ENCODE measurements at places on chromosomes 1 and 21. TPM values are rescaled to one million over a fixed set of nuclear protein-coding genes. Genes with fewer than 3 reads are reported as not detected.
A peak's percentile ranks its signal among the peaks of the same experiment; 100 is the strongest.

HMCN1 gene
- total RNA-seq, result 0.17 TPM

RBM11 gene
- total RNA-seq, result 1.6 TPM

TMEM51 gene
- total RNA-seq, result 37.4 TPM

HSD3B1 gene
- total RNA-seq, result not detected

- no peak for DNase-seq
Measured at GRCh38 chr21:46537026-46537425, 67.9 kb downstream of the S100B start.

- no peak for DNase-seq
Measured at GRCh38 chr21:33852485-33852884, 63.1 kb downstream of the ATP5PO start.

GRCh38 chr1:169363046-169363730 lies 4.4 kb downstream of the NME7 start:
- peak; percentile 83 for DNase-seq

All from renal cortical epithelial cell (primary cell).